Renal cortical epithelial cell (primary cell): ENCODE measurements at places on chromosomes 6 and 20. TPM values are rescaled to one million over a fixed set of nuclear protein-coding genes. Genes with fewer than 3 reads are reported as not detected.
A peak's percentile ranks its signal among the peaks of the same experiment; 100 is the strongest.

DNA sequence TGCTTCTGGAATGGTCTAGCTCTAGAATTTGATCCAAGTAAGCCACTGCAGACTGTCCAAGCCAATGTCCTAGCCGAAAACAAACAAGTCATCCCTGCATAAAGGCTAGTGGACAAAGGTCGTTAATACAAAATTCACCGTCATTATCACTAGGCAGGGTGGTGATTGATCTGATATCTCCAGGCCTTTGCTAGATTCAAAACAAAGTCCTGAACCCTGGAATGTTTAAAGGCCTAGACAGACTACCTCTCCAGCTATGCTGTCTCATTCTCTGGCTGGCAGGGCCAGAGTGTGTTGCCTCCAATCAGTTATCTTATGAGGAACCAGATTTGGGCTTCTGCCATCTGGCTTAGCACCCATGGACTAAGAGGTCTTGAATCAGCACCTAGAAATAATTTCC is 38.3 kb downstream of the MAP7 start:
- DNase-seq: no peak

DNA sequence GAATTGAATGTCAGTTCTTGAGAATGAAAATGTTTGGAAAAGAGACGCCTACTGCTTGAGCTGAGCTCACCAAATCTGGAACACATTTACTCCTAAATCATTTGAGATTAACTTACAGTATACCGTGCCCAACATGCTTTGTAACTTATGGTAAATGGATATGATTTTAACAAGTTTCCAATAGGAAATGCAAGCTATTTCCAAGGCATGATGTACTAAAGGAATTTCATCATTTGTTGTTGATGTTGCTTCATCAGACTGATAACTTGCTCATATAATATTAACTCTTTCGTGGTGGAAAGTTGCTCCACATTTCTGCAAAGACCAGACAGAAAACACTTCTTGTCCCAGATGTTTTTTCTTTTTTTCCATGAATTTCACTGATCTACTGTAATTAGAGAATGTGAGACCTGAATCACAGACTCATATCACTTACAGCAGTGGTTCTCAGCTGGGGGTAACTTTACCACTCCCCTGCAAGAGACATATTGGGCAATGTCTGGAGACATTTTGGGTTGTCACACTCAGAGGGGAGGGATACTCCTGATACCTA is 116.6 kb upstream of the TRAF3IP2 start:
- DNase-seq: peak; percentile 71

DNA sequence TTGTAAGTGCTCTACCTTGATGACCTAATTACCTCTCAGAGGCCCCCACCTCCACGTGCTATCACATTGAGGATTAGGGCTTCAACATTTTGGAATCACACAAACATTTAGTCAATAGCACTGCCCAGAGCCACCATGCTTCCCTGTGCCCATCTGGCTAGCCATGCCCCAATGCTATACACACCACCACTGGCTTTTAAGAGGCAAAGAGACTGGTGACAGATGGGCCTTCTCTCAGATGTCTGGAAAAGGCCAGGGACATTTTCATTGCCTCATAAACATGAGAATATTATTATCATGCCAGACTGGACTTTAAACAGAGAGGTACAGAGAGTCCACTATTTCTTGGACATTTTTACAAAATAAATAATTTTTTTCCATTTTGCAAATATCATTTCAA is 29.8 kb downstream of the TRMT6 start:
- no peak for DNase-seq

DNA sequence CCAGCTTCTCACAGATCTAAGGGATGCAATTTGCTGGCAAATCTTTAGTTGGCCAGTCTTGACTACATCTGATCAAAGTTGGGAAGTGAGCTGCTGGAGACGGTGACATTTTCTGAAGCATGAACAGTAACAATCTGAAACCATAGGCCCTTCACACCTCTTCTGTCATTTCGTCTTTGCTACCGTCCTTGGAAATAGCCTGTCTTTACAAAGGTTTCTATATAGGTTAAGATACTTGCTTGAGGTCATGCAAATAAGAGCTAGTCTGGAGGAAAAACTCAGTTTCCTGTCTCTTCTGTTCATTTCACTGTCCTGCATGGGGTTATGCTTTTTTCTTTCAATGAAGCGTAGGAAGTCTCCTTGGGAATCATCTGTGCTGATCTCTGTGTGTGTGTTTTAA is 55.6 kb downstream of the CARMIL1 start:
- no peak for DNase-seq

GRCh38 chr20:63979557-63980316 is at the start of gene SAMD10:
TSS of gene SAMD10 (minus strand) at chr20:63979642. CDS start at chr20:63979467, 175 bp downstream.
- peak; percentile 36 for DNase-seq

- DNase-seq: no peak
These were observed at the start of gene GNMT for GRCh38 chr6:42960243-42961019. TSS of gene GNMT (plus strand) at chr6:42960754. CDS start at chr6:42960768, 14 bp downstream.

DNA sequence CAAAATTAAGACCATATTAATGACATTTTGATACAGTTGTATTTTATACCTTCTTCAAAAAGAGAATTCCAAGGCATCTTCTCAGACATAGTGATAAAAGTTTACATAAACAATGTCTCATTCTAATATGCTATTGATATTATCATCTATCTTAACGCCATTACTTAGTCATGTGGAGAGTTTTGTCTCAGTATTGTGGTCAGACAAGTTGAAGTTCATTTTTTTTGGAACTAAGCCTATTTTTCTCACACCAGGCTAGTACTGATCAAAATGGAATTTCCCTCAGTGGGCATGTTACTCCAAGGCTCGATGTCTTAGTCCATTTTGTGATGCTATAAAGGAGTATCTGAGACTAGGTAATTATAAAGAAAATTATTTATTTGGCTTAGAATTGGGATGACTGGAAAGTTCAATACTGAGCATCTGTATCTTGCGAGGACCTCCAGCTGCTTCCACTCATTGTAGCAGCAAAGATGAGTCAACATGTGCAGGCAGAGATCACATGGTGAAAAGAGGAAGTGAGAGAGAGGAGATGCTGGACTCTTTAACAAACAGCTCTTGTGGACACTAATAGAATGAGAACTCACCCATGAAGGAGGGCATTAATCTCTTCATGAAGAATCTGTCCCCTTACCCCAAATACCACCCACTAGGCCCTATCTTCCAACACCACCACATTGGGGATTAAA is 825.5 kb upstream of the MANEA start:
- DNase-seq: no peak

GRCh38 chr6:134421501-134421900 is 103.6 kb upstream of the SGK1 start:
- no peak for DNase-seq

- DNase-seq: no peak
These were observed 9.4 kb upstream of the BIRC7 start for GRCh38 chr20:63226042-63226943.

GRCh38 chr20:41143354-41143753 is 6.0 kb downstream of the PLCG1 start:
- DNase-seq: no peak

DNA sequence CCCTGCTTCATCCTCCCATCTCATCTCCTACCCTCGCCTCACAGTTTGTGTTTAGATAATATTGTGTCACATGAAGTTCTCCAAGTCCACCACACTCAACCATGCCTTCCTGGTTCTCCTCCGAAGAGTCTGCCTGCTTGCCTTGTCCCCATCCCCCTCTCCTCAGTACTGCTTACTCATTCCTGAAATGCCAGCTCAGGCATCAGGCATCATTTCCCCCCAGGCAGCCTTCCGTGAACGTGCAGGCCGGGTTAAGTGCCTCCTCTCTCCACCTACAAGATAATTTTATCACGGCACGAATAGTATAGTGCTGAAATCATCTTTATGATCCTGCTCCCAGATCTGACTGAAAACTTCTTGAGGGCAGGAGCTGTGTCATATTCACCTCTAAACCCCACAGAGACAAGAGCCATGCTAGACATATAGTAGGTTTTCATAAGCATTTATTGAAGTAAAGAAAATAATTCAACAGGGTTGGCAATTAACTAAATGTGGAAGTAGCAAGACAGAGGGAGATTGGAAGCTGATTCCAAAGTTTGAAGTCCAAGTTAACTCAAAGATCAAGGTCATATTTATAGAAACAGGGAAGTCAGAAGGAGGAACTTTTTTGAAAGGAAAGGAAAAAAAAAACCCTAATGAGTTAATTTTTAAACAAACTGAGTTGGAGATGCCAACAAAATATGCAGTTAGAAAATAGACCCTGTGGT is 48.7 kb upstream of the BMP2 start:
- peak; percentile 95 for DNase-seq

GRCh38 chr6:73696966-73697655 is 1.1 kb downstream of the CD109 start:
- no peak for DNase-seq

DNA sequence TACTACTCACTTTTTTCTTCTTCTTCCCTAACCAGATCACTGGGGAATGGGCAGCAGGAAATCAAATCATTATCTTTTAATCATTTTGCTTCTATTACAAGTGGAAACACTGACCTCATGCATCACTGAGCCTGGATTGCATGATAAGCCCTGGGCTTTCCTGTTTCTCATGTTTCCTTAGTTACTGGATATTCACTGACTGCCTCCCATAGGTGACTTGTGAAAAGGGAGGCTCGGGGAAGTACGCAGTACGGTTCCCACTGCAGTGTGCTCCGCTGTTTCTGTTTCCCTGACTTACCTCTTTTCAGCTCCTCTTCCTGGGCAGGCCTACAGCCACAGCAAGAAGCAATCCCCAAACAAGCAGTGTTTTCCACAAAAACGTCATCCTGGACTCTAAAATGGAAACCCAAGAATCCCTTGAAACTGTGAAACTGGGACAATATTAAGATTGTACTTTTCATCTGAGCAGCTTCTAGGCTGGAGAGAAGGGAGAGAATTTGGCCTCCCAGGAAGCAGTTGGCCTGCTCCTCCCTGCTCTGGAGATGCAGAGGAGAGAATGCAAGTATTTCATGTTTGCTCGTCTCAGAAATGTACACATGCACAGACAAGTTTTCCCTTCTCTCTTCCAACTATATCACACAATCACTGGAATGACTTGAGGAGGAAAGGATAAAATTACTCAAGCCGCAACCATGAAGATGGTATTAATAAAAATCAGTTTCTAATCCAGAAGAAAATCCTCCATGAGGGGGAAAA is 13.1 kb downstream of the BTNL2 start:
- DNase-seq: peak; percentile 87

DNA sequence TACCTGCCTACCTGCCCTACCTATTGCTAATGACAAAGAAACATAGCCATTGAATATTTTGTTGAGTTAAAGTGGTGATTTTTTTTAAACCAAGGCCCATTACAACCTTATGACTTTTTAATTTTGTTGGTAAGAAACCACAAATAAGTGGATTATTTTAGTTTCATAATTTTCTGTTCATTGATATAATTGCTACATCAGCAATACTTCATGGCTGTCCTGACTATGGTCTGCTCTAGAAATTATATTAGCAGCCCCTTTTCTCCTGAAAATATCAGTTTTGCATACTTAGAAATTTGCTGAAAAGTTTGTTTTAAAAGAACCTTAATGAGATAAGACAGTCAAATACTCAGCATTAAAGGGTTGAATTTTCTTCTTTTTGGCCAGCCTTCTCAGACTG is 106.5 kb downstream of the HIVEP1 start:
- no peak for DNase-seq

- no peak for DNase-seq
These were observed 12.1 kb downstream of the ZDHHC14 start for GRCh38 chr6:157392927-157393668.

- DNase-seq: no peak
These were observed 12.3 kb downstream of the NRN1 start for GRCh38 chr6:5994234-5994998.

- peak; percentile 70 for DNase-seq
These were observed 22.9 kb upstream of the ESR1 start for GRCh38 chr6:151784441-151785214.

DNA sequence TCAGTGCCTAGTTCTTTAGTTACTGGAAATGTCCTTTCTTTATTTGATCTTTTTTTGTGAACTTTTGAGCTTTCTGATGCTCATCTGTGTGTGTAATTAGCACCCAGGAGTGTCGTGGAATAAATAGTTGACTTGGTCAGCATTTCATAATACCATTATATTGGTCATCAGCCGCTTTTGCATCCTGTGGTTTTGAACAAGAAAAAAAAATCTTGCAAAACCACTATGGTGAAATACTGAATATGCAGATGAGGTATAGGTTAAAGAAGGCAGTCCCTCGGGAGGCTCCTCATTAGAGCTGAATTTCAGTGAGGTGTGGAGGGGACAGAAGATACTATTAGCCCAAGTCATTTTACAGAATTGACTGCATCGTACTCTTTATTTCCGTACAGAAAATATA is 90.1 kb downstream of the FOXO3 start:
- DNase-seq: peak; percentile 80

DNA sequence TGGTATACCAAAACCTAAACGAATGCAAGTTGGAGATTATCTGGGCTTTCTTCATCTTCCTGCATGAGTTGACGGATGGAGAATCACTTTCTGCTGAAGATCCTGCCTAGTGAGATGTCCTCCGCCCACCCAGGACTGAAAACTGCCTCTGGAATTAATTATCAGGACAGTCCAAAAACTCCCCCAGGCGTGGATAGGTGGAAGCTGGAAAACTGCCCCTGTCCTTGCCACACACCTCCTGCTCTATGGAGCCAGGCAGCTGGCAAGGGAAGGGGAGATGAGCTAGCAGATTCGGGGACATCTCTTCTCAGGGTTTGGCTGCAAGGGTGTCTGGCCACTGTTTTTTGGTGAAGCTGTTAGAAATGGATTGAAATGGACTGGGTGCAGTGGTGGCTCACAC is 89.3 kb upstream of the ZNFX1 start:
- no peak for DNase-seq

GRCh38 chr6:16511040-16511660 is 250.1 kb downstream of the ATXN1 start:
- peak; percentile 46 for DNase-seq

GRCh38 chr6:29681811-29682210 is 859 bp upstream of the ZFP57 start:
- DNase-seq: no peak

- peak; percentile 88 for DNase-seq
These were observed 129.1 kb downstream of the PACRG start for GRCh38 chr6:162856885-162857284.

DNA sequence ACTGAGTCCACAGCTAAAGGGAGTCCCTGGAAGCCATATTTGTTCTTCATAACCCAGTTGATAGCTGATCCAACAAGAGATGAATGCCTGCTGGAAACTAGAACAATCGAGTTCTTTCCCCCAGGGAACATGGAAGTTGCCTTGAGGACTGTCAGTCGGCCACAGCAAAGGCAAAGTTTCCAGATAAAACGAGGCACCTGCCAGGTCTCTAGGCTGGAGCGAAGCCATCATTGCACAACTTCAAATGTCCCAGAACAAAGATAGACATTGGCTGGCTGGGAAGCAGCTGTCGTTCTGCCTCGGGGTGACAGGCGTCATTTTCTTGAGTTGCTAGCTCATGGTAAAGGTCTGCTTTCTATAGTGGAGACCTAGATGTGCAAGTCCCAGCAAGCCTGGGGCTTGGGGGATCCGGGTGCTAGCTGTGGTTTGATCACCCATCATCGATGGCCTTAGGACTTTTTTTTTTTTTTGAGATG is 184.4 kb upstream of the ZNF217 start:
- no peak for DNase-seq

RBPJL gene
- not detected in 2 replicates for total RNA-seq

GNAS-AS1 gene
- total RNA-seq: under 0.01 and 0.65 TPM in 2 replicates

KHDC1L gene
- total RNA-seq: not detected in 2 replicates

FILIP1 gene
- 0.17 and 1.5 TPM in 2 replicates for total RNA-seq

LSM14B gene
- total RNA-seq: 29.7 and 34.7 TPM in 2 replicates

SERPINB1 gene
- total RNA-seq: 43.6 and 79.7 TPM in 2 replicates

SMOC2 gene
- total RNA-seq: 0.10 and 0.35 TPM in 2 replicates

GDAP1L1 gene
- not detected in 2 replicates for total RNA-seq

BANF2 gene
- total RNA-seq: not detected in 2 replicates

PMEPA1 gene
- total RNA-seq: 99.2 and 159 TPM in 2 replicates

CRISP2 gene
- total RNA-seq: 0.10 TPM in 1 of 2 replicates, not detected in the other

CCN6 gene
- total RNA-seq: 2.1 and 5.4 TPM in 2 replicates
